ENCODE measurements at places on chromosomes 4 and X. TPM values are rescaled to one million over a fixed set of nuclear protein-coding genes. Genes with fewer than 3 reads are reported as not detected.

Gene GABRE
- total RNA-seq = 2.6 TPM

DNA sequence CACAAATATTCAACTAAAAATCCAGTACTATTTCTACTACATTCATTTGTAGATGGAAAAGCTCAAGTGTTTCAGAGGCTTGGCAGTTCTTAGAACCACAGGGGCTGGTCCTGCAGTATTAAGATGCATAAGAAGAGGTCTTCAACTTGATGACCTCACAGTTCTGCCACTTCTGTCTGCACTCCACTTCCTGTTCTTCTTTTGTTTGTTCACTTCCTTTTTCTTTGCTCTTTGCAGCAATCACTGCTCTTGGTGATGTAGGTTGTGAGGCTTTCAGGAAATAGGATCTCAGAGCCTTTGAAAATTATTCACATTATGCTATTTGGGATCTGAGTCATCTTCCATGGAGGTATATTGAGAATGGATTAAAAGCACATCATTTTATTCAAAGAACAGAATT, 602.0 kb upstream of the CPEB2 start:
- H3K4me3 ChIP-seq = no peak overlapping the region
- no peaks in the 10 kb centered on the region for H3K36me3 ChIP-seq
- no peak overlapping the region for H3K27ac ChIP-seq
- no peak for DNase-seq
- no peaks in the 10 kb centered on the region for H3K27me3 ChIP-seq

Gene NKX3-2
- 2.1 TPM for total RNA-seq

Gene MAGEB10
- total RNA-seq = not detected

DNA sequence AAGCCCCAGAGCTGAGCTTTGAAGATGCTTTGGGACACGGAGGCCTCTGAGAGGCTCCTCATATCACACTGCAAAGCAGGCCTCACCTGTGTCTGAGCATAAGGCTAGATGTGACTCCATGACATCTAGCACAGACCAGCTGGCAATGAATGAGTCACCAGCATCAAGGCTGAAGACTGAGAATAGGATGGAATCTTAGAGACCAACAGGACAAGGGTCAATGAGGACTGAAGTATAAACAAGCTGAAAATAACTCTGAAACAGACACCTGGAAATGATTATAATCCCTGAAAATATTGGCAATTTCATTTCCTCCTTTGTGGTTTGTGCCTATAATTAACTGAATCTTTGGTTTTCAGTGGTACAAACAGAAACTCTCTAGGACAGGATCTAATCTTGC, 87.1 kb upstream of the PRPS1 start:
- H3K36me3 ChIP-seq = no peaks in the 10 kb centered on the region
- H3K27me3 ChIP-seq = no peaks in the 10 kb centered on the region
- H3K4me3 ChIP-seq = no peak overlapping the region
- H3K27ac ChIP-seq = peak overlapping the region; percentile 82

- H3K27ac ChIP-seq = no peak overlapping the region
- H3K36me3 ChIP-seq = no peaks in the 10 kb centered on the region
- H3K4me3 ChIP-seq = no peak overlapping the region
- H3K4me1 ChIP-seq = peaks cover 6% of the 10 kb centered on the region
- H3K27me3 ChIP-seq = no peaks in the 10 kb centered on the region
These were observed 999.5 kb upstream of the PABPC4L start for GRCh38 chr4:135201081-135201480.

DNA sequence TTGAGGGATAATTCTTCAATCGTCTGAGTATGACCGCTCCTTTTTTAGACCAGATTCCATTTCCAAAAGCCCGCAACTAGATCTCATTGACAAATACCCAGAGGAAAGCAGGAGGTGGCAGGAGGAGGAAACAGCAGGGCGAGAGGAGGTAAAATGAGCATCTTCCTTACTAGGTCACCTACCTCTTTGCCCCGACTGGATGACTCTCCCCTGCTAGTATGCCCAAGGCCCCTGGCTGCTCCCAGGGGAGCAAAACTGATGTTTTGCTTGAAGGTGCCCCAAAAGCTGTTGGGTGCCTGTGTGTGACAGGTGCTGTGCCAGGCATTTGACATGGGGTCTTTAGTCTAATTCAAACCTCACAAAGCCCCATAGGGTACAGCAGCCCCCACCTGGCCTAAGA, 48.9 kb downstream of the C4orf50 start:
- no peak overlapping the region for H3K27ac ChIP-seq
- no peaks in the 10 kb centered on the region for H3K4me1 ChIP-seq
- DNase-seq = no peak
- H3K27me3 ChIP-seq = peaks cover 18% of the 10 kb centered on the region
- H3K4me3 ChIP-seq = no peak overlapping the region
- H3K36me3 ChIP-seq = no peaks in the 10 kb centered on the region

GRCh38 chr4:188452097-188452496, 312.9 kb downstream of the TRIML1 start:
- H3K27me3 ChIP-seq = no peaks in the 10 kb centered on the region
- H3K36me3 ChIP-seq = no peaks in the 10 kb centered on the region
- no peak for DNase-seq
- no peak overlapping the region for H3K27ac ChIP-seq

GRCh38 chr4:80454556-80454955, 119.0 kb downstream of the CFAP299 start:
- no peaks in the 10 kb centered on the region for H3K27me3 ChIP-seq
- no peak for DNase-seq
- no peaks in the 10 kb centered on the region for H3K36me3 ChIP-seq
- H3K4me1 ChIP-seq = peaks cover 8% of the 10 kb centered on the region
- no peak overlapping the region for H3K27ac ChIP-seq
- no peak overlapping the region for H3K4me3 ChIP-seq

DNA sequence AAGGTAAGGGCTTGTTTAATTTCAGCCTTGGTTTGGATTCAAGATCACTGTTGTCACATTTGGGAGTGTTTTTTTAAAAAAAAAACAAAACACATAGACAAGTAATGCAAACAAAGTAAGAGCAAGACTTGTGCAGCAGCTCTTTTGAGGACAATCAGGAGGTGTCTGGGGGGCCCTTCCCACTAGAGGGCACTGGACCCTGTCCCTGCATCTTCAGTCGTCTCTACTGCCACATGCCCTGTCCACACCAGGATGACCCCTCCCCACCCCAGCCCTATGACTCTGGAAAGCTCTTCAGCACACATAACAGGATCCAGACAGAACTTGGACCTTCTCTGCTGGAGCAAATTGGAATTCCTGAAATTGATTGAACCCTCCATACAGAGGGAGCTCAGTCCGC, 71.0 kb downstream of the USP46 start:
- no peak for DNase-seq
- no peak overlapping the region for H3K27ac ChIP-seq
- no peak overlapping the region for H3K4me3 ChIP-seq
- peaks cover 11% of the 10 kb centered on the region for H3K4me1 ChIP-seq

Gene RNF128
- total RNA-seq = 17.0 TPM

DNA sequence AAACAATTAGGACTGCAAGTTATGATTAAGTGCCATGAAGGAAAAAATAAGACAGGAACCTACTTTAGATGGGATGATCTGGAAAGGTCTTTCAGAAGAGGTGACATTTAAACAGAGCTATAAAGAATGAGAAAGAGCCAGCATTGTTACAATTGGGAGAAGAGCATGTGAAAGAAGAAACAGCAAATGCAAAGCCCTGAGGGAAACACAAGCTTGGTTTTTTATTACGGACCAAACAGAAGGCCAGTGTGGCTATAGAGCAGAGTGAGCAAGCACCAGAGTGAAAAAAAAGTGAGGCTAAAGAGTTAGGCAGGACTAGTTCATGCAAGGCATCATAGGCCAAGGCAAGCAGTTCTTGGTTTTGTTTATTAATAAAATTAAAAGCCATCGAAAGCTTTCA, 175.6 kb downstream of the RBMX2 start:
- no peak overlapping the region for H3K4me3 ChIP-seq
- H3K27me3 ChIP-seq = peaks cover 6% of the 10 kb centered on the region
- no peaks in the 10 kb centered on the region for H3K36me3 ChIP-seq
- DNase-seq = no peak
- H3K27ac ChIP-seq = no peak overlapping the region
- H3K4me1 ChIP-seq = no peaks in the 10 kb centered on the region

Gene LIMCH1
- total RNA-seq = 12.7 TPM

Gene FDCSP
- total RNA-seq = not detected

DNA sequence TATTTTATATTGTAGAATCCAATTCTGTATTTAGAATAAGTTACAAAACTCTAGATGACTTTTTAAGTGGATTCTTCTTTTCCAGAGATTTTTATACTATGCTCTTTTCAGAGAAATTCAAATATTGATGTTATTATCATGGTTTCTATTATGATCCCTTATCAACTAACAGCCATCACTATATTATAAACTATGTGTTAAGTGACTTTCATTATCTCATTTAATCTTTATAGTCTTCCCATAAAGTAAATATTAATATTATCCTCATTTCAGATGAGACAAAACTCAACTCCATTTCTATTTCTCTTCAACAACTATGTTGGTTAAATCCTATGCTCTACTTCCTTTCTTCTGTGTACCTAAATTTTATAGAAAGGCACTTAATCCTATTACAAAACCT, 132.6 kb downstream of the ANKRD50 start:
- no peak overlapping the region for H3K27ac ChIP-seq
- H3K4me1 ChIP-seq = no peaks in the 10 kb centered on the region
- DNase-seq = no peak
- H3K4me3 ChIP-seq = no peak overlapping the region
- no peaks in the 10 kb centered on the region for H3K27me3 ChIP-seq

DNA sequence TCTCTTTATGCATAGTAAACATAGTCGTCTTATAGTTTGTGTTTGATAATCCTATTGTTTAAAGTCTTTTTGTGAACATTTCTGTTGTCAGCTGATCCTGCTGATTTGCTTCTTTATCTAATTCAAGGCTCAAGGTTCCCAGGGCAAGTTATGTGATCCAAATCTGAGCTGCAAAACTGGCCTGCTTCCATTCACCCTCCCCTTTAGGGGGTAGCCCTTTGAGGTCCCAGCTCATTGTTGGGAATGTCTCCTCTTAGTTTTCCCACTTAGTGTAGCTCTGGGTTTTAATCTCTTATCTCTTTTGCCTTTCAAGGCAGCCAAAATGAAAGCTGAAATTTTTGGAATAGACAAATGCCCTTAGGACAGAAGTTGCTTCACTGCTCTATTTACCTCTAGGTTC, 40.2 kb upstream of the MAGED1 start:
- H3K4me3 ChIP-seq = no peak overlapping the region
- no peak overlapping the region for H3K27ac ChIP-seq
- no peak for DNase-seq
- H3K27me3 ChIP-seq = no peaks in the 10 kb centered on the region

GRCh38 chr4:73676861-73677323, 56.7 kb upstream of the RASSF6 start:
- peaks cover 3% of the 10 kb centered on the region for H3K4me1 ChIP-seq
- H3K36me3 ChIP-seq = no peaks in the 10 kb centered on the region
- no peaks in the 10 kb centered on the region for H3K27me3 ChIP-seq
- no peak overlapping the region for H3K4me3 ChIP-seq

GRCh38 chr4:62455871-62456270, 1255.7 kb downstream of the ADGRL3 start:
- no peak overlapping the region for H3K27ac ChIP-seq
- no peak overlapping the region for H3K4me3 ChIP-seq
- no peak for DNase-seq
- H3K4me1 ChIP-seq = peaks cover 2% of the 10 kb centered on the region

GRCh38 chr4:151458148-151458547, 49.2 kb downstream of the FHIP1A start:
- DNase-seq = no peak
- no peaks in the 10 kb centered on the region for H3K36me3 ChIP-seq
- H3K27me3 ChIP-seq = no peaks in the 10 kb centered on the region

Gene SLIT2
- 11.6 TPM for total RNA-seq

DNA sequence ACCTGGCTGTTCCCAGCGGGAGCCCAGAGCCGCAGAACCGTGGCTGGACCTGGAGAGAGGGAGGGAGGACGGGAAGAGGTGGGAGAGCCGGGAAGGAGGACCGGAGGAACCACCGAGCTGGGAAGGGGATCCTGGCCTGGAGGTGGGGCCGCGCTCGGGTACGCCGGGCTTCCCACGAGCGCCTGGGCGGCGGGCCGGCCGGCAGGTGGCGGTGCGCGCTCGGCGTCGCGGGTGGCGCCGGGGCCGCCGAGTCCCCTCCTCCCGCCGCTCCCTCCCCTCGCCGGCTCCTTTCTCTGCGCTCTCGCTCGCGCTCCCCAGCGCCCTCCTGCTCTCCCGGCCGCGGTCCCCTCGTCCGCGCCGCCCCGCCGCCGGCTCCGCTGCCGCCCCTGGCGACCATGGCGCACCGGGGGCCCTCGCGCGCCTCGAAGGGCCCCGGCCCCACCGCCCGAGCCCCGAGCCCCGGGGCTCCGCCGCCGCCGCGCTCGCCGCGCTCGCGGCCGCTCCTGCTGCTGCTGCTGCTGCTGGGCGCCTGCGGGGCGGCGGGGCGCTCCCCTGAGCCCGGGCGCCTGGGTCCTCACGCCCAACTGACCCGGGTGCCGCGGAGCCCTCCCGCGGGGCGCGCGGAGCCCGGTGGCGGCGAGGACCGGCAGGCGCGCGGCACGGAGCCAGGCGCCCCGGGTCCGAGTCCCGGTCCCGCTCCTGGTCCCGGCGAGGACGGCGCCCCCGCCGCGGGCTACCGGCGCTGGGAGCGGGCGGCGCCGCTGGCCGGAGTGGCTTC, at the start of gene SORCS2:
SORCS2 (plus strand) TSS at position 287 of the 778 bp plus-strand sequence.
- DNase-seq = peak; percentile 59
- peaks cover 79% of the 10 kb centered on the region for H3K27me3 ChIP-seq
- peak within 1 kb of the TSS; percentile 68 for H3K4me3 ChIP-seq

DNA sequence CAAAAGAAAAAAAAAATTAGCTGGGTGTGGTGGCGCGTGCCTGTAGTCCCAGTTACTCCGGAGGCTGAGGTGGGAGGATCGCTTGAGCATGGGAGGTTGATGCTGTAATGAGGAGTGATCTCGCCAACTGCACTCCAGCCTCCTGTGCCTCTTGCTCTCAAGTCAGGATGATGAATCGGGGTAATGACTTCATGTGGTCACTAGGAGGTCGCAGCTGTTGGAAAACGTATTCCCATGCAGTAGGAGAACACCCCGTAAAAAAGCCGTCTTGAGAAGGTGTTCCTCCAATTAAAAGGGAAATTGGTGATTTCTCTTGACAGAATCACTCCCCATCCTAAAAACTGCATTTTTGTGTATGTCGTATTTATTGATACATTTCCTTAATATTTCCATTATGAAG, 2.2 kb downstream of the CCNB3 start:
- no peak overlapping the region for H3K27ac ChIP-seq
- no peaks in the 10 kb centered on the region for H3K27me3 ChIP-seq
- peaks cover 1% of the 10 kb centered on the region for H3K36me3 ChIP-seq
- DNase-seq = no peak

GRCh38 chr4:165124488-165124887, 11.8 kb upstream of the TMEM192 start:
- no peaks in the 10 kb centered on the region for H3K27me3 ChIP-seq
- no peaks in the 10 kb centered on the region for H3K36me3 ChIP-seq
- H3K4me3 ChIP-seq = no peak overlapping the region
- H3K27ac ChIP-seq = no peak overlapping the region
- no peaks in the 10 kb centered on the region for H3K4me1 ChIP-seq

Measured in progenitor cell of endocrine pancreas (in vitro differentiated cells).